ENCODE measurements at places on chromosomes 3 and 15.

GRCh38 chr3:139468399-139468798 lies 7.9 kb downstream of the RBP2 start:
- DNase-seq, result no peak

GRCh38 chr3:194019398-194020165 lies 116.4 kb upstream of the HES1 start:
- peak; percentile 12 for DNase-seq

DNA sequence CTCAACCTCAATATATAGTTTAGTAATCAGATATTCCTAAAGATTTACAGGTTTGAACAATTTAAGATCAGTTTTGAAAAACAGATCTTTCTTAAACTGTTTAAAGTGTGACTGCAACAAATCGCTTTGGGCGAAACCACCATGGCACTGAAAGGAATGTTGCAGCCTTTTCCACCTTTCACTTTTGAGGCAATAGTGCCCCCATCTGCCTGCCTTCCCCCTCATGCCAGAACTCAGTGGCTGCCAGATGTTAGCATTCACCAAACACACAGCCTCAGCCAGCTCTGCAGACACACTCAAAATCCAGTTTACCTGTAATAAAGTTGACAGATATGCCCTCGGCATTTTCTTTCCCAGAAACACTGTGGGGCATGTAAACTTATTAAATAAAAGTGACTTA lies 3.3 kb downstream of the LYSMD4 start:
- peak; percentile 26 for DNase-seq

DNA sequence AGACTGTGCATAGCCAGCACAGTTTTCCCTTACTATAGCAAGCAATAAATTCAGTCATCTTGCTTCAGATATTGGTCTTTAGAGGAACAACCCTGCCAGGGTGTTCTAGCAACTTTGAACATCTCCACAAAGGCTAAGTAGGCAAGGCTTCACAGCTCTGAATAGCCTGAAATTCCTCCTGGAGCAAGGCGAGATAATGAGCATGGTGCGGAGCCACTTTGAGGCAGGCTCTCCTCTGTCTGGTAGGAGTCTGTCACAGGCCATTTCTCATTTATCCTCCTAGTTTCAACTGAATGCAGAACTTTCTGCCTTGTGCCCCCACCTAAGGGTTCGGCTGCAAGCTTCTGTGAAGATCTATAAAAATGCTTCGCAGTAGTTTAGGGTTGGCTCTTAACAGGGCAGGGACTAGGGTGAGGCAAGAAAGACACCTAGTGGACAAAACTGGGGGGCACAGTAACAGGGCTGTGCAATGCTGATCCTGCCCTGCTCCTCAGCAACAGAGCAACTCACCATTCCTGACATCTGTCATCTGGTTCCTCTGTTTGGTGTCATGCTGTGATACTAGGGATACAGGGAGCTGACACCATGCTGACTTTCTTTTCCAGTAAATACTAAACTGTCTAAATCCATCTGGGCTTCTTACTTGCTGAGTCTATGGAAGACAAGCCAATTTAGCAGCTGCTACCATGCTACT lies 16.6 kb upstream of the EHHADH start:
- DNase-seq, result no peak

DNA sequence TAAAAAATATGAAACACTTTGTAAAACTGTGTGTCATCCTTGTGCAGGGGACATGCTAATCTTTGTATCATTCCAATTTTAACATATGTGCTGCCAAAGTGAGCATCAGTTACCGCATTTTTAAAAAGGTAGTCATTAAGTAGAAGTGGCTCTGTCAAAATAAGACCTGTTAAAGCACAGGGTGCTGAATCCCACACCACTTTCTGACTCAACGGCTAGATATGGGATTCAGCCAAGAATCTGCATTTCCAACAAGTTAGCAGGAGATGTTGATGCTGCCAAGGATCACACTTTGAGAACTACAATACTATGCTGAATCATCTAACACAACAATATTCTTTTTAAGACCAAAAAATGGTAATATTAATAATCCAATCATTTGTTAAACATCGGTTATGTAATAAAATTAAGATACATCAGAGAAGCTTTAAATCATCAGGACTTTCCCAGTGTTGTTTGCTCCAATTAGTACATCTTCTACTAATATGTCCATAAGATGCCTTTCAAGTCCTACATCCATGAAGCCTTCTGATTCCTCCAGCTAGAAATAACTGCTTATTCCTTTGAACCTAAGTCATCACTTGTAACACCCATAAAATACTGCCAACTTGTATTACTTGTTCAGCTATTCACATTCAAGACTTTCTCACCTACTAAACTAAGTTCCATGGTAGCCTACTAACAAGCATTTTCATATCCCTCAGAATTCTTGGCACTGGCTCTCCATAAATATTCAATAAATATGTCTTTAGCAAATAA lies 71.1 kb downstream of the TBL1XR1 start:
- no peak for DNase-seq

GRCh38 chr15:57364282-57365007 lies 11.9 kb upstream of the CGNL1 start:
- DNase-seq, result no peak

Measured in activated CD4-positive, alpha-beta T cell treated with anti-CD3 and anti-CD28 coated beads for 48 hours (primary cell).